LHCN-M2 (cell line): ENCODE measurements at places on chromosomes 3 and 15.

DNA sequence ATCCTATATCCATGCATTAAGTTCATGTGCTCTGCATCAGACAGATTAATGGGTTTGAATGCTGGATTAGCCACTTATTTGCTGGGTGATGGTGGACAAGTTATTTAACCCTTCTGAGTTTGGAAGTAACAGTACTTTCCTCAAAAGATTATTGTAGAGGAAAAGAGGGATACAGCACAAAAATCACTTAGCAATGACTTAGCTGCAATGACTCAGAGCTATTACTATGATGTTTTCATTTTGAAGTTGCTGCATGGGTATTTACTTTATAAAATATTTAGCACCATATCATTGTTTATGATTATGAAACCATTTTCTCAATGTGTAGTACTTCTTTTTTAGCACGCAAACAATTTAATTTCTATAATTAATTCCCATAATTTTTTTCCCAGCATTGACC lies 248.4 kb downstream of the MYRIP start:
- no peak for DNase-seq

- no peak for DNase-seq
Measured at GRCh38 chr3:54042259-54042823, 80.0 kb upstream of the CACNA2D3 start.

GRCh38 chr3:102057781-102058421 lies 208.6 kb downstream of the NFKBIZ start:
- DNase-seq: no peak

DNA sequence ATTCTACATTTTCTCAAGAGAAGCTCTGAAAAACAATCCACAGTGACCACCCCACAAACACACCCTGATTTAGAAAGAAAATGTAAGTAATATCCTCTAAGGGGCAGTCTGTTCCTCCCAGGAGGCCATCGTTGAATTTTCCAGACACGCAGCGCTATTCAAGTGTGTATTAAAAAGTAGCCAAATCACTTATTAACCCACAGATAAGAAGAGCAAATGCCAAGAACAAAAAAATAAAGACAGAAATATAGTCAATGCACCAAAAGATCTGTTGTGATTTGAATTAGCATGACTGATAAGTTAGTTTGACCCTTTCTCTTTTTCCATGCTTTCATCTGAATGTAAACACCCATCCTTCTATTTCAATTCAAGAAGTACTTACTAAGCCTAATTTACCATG lies 622.8 kb upstream of the ZNF385D start:
- no peak for DNase-seq

DNA sequence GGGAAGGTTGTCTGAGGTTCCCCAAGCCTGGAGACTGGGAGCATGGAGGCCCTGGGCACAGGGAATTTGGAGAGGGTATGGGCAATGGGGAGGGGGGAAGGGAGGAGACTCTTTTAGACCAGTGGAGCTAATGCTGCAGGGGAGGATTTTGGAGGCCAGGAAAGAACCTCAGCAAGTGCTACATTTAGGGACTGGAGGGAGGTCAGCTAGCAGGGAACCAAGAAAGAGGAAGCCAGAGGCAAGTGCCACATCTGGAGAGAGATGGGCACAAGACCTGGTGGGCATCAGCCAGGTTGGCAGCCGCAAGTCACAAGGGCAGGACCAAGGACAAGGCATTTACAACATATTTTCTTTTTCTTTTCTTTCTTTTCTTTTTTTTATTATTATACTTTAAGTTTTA lies 20.7 kb downstream of the PLEKHO2 start:
- DNase-seq: no peak

DNA sequence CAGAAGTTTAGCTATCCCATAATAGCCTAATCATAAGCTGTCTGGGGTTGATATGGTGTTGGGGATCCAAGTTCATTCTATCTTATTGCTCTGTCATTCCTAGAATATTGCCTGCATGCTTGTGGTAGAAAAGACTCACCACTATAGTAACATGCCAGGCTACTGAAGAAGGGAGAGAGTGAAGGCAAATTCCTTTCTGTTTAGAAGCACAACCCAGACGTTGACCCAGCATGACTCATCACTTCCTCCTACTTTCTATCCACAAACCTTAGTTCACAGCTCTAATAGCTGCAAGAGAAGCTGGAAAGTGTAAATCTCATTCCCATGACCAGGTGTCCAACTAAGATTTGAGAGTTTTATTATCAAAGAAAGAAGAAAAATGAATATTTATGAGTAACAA lies 57.8 kb upstream of the NMD3 start:
- DNase-seq: peak; percentile 81

DNA sequence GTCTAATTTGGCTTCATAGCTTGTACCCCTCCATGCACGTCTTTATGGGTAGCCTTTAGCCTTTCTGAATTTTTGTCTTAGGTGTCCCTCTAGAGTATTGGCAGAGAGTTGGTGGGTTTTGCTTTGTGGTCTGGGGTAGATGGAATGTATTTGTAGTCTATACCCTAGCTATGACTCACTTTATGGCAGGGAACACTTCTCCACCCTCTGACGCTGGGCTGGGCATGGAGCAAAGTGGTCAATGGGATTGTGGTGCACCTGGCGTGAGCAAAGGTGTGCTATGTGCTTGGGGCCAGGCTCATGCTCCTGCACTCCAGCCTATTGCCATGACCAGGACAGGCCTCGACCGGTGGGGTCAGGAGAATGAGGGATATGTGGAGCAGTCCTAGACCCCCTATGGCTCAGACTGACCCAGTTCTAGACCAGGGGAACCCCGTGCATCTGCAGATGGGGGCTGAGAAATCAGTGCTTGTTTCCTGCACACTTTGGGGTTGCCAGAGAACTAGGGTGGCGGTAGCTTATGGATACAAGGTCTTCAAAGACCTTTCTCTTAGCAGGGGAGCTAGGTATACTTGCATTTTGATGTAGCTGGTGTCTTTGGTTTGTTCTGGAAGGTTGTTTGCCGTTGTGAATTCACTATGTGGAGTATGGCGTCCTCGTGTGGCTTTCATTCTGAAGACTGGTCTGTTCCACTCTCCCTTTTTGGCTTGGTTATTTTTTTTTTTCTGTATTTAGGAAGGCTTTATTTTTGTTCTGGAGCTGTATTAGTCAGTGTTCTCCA lies 49.4 kb upstream of the RPL32 start:
- no peak for DNase-seq

DNA sequence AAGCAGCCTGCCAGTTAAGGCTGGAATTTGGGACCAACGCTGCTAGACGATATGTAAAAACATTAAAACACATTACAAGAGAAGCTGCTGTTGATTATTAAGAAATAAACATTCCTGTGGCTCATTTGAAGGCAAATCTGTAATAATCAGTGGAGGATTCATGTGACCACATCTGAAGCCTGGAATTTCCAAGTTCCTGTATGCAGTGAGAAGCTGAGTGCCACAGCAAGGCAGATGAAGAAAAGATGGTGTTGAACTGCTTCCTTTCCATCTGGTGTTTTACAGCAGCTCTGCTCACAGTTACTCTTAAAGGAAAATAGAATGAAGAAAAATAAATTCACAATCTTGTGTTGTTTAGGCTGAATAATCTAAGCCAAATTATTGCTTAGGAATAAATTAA lies 139.3 kb upstream of the ROBO2 start:
- DNase-seq: no peak

DNA sequence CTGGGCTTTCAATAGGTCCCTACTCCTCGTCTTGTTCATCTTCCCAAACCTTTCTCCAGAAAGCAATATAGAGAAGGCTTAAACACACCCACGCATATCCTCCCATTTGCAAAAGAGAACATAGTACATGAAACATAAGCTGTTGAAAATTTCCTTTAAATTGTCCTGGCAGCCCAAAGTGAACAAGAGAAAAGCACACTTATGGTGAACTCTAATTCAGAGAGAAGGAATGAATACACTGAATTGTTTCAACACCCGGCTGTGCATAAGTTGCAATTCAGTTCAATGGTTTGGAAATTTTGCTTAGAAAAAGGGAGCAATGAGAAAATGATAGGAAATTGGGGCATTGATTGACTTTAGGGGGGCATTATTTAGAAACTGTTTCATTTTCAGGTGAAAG lies 202.6 kb downstream of the TIGIT start:
- DNase-seq: no peak

DNA sequence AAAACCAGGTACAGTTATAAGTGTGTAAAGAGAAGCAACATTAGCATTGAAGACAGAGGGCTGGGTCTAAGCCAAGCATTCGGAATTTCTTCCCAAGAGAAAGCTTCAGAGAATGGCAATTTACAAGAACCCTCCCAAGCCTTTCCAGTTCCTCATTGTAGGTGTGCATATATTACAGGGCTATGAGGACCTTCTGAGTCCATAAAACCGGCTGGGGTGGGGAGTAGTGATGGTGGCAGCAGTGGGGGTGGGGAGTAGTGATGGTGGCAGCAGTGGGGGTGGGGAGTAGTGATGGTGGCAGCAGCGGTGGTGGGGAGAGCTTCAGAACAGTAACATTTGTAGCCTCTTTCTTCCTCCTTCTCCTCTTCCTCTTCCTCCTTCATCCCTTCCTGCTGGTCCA lies 368.7 kb upstream of the UMPS start:
- DNase-seq: no peak

GRCh38 chr3:126438746-126439145 lies 36.9 kb downstream of the ZXDC start:
- DNase-seq: no peak

GRCh38 chr15:100728371-100729201 lies 126.2 kb downstream of the ASB7 start:
- no peak for DNase-seq

DNA sequence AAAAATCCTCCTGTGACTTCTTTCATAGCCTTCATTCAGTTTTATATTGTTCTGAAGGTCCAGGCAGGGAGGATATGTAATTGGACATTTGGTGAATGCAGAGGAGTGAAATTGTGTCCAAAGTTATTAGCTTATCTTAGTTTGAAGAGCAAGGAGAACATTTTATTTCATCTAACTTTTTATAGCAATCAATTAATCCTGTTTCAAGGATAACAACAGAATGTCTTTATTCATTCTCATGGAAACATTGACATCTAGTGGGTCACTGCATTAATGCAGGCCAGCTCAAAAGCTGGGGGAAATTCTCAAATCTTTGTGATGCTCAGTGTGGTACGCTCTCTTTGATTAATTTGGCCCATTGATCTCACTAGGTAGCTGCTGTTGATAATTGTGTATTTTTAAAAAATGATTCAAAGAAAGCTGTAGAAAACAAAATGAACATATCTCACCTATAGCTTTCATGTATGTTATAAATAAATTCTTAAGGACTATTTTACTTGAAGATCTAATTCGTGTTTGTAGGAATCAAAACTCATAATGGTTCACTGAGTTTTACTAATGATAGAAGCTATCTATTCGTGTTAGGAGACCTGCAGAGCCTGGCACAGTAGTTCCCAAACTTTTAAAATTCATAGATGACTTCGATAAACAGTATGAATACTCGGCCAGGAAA lies 150.8 kb upstream of the KCNMB2 start:
- peak; percentile 49 for DNase-seq
